ENCODE measurements at places on chromosomes 7 and 10. TPM values are rescaled to one million over a fixed set of nuclear protein-coding genes. Genes with fewer than 3 reads are reported as not detected.
A peak's percentile ranks its signal among the peaks of the same experiment; 100 is the strongest.

GRCh38 chr7:149886018-149886415 is 12.2 kb downstream of the ATP6V0E2 start:
- no peak for DNase-seq

DNA sequence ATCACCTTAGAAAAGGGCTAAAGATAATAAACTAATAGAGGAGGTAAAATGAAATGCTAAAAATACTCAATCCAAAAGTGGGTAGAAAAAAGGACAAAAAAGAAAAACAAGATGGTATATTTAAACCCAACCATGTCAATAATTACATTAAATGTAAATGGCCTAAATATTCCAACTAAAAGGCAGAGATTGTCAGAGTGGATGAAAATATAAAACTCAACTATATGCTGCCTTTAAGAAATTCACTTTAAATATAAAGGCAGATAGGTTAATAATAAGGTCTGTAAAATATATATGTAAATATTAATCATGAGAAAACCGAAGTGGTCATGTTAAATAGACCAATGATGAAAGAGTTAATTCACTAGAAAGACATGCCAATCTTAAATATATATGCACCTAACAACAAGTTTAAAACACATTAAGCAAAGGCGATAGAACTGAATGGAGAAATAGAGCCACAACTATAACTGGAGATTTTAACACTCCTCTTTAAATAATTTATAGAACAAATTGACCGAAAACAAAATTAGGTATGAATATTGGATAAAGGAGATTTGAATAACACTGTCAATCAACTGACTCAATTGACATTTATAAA is 159.4 kb downstream of the PLPP4 start:
- DNase-seq, result no peak

GRCh38 chr10:11798845-11799735 is 24.1 kb upstream of the PROSER2 start:
- DNase-seq, result no peak

DNA sequence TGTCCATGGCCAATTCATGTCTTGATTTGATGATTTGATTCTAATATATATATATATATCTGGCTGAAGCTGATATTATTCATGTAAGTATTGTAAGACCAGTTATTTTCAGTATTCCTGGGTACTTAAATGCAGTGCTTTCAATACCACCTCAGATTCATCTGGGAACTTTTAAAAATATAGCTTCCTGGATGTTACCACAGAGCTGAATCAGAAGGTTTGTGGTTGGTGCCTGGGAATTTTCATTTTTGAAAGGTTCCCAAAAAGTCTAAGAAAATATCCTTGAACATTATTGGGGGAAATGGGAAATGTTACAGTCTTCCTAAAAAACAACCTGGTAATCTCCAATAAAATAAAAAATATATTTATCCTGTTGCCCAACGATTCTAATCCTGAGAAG is 10.7 kb upstream of the PPP3CB start:
- DNase-seq, result no peak

- no peak for DNase-seq
Observed at GRCh38 chr7:124758327-124758726, 7.3 kb downstream of the GPR37 start.

- no peak for DNase-seq
Observed at GRCh38 chr7:139169816-139170215, 60.3 kb upstream of the ZC3HAV1 start.

- DNase-seq, result no peak
Observed at GRCh38 chr7:2873686-2874551, 29.8 kb upstream of the GNA12 start.

- no peak for DNase-seq
Observed at GRCh38 chr10:3239920-3240894, 67.6 kb upstream of the PITRM1 start.

DNA sequence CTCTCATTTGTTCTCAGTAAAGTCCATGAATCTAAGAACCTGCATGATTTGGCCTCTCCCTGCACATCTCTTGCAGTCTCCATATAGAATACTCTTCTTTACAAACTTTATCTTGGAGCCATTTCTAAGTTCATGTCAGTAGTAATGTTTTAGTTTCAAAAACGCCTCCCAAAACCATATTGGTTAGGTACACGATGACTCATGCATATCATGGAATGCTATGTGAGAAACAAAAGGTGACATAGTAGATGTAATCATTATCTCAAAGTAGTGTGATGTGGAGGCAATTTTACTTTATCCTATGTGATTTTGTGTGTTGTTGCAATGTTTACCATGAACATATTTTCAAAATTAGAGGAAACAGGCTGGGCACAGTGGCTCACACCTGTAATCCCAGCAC is 520.7 kb downstream of the KCNMA1 start:
- DNase-seq, result no peak

DNA sequence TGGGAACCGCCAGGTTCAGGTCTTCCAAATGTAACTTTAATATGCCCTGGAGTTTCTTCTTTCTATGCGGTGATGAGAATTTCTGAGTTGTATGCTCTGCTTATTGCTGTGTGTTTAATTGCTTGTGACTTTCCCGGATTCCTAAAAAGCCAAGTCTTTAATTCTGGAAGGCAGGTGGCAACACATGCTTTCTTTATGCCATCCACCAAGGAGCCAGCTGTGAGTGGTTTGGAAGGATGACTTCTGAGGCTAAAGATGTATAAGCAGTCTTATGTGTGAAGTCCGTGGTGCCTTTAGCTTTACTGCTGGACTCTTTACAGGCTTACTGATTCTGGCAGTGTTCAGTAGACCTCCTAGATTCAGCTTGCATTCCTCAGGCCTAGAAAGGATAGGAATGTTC is 3.1 kb downstream of the SDK1 start:
- no peak for DNase-seq

GRCh38 chr7:7672545-7673239 is 32.1 kb downstream of the UMAD1 start:
- no peak for DNase-seq

DNA sequence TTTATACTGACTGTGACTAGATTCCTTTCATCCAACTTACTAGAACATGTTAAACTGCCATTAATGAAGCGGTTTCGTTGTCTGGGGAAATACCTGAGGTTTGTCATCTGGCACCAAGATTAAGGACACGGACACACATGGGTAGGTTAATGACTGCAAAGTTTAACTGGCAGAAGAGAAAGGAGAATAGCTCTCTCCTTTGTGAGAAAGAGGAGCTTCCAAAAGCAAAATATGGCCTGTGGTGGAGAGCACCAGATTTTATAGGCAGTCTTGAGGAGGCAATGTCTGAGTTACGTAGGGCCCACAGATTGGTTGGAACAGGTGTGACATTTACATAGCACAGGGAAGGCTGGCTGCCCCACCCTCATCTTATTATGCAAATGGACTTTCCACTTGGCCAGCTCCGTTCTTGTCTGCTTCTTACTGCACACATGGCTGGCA is 1193.0 kb upstream of the CELF2 start:
- DNase-seq, result no peak

DNA sequence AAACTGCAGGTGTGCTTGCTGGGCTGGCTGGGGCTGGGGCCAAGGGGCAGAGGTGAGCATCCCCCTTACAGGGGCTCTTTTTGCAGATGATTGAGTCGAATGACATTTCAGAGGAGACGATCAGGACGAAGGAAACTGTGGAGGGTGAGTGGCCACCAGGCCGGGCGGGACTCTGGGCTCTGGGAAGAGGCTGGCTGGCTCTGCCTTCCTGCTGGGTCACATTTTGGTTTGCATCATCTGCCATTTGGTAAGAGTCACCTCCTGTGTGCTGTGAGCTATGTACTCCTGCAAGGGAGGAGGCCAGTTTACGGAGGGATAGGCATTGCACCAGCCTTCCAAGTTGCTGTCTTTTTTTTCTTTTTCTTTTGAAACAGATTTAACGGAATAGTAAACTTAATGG is 73.0 kb upstream of the GTF2IRD1 start:
- DNase-seq, result no peak

DNA sequence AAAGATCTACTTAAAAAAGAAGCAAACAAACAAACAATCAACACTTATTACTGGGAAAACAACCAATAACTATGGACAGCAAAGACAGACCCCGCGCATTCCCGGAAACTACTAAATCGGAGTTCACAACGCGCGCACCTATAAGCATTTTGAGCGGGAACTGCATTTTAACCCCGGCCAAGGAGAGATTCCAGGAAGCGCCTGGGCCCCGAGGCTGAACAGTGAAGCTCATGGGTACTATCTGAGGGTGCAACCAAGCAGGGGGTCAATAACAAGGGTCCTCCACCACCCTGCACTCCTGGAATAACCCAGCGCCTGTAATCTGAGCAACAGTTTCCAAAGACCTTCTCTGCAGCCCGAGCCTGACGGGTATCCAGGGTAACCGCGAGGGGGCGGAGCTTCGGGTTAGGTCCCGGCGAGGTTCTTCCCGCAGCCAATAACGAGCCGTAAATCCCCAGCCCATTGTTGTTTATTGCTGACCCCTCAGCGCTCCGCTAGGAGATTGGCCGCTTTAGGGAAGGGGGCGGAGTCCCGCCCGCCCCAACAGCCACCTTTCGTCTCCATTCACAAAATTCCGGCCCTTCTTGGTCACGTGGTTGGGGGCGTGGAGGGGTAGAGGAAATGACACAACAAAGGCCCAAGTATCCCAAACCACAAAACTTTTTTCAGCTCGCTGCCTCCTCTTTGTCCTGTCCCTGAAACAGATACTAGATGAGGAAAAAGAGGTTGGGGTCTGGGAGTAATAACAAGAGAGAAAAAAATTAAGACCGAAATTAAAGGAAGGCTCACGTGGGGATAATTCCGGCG is 1.7 kb upstream of the ETV1 start:
- DNase-seq, result peak; percentile 62

DNA sequence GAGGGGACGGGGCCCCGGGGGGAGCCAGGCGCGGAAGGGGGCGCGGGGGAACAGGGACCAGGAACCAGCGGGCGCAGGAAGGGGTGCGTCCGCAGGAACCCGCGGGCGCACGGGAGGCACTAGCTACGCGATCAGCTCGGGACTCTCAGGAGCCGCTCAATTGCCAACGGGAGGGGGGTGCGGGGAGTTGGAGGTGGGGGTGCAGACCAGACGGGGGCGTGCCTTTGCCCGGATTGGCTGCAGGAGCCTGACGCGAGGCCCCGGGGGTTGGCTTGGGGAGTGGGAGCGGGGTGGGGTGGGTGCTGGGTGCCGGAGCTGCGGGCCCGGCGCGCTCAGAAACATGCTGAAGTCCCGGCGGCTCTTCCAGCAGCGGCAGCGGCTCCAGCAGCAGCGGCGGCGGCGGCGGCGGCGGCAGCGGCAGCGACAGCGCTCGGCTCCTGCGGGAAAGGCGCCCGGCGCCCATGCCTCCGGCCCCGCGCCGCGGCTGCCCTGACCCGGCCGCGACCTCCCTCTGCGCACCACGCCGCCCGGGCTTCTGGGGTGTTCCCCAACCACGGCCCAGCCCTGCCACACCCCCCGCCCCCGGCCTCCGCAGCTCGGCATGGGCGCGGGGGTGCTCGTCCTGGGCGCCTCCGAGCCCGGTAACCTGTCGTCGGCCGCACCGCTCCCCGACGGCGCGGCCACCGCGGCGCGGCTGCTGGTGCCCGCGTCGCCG is at the start of gene ADRB1:
Gene ADRB1, plus strand, starts transcription at position 335 of the 715 bp plus-strand sequence. Its CDS starts 267 bp downstream, at position 602.
- no peak for DNase-seq

GRCh38 chr10:94315024-94315451 is 47.7 kb downstream of the NOC3L start:
- DNase-seq, result no peak

GRCh38 chr10:20535897-20536881 is 360.9 kb downstream of the NEBL start:
- DNase-seq, result no peak

- DNase-seq, result no peak
Observed at GRCh38 chr10:116371737-116372136, 47.5 kb downstream of the CCDC172 start.

GRCh38 chr7:159070431-159071148 is 74.1 kb downstream of the VIPR2 start:
- DNase-seq, result no peak

GRCh38 chr7:608361-608760 is 88.7 kb upstream of the PDGFA start:
- no peak for DNase-seq

DNA sequence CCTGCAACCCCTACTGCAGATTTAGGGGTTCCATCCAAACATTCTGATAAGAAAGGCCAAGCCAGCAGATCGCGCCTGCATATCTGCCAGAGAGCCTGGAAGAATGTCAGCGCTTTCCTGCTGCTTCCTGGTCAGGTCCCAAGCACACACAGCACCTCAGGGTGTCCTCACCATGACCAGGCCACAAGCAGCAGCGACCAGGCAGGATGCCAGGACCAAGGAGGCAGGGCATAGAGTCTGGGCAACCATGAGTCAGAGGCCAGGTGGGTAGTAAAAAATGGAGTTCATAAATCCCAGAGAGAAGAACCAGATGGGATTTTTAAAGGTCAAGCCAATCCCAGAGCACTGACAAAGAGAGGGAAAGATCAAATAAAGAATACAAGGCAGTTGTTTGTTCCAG is 5.5 kb upstream of the FAM131B start:
- no peak for DNase-seq

DNA sequence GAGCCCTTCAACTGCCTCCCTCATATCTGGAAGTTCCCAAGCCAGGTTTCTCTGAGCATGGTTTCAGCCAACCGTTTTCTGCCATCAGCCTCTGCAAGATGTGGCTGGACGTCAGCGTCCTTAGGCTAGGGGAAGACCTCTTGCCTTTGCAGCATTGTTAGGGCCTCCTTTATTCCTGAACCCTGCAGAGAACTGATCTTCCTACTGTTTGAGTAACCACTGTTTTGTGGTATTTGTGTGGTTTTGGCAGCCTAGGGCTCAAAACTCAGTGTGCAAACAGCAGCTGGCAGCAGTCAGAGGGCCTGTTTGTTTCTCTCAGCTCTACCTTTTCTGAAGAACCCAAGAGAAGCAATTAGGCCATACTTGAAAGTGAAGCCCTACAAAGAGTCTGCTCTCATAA is 83.4 kb upstream of the SEMA3E start:
- DNase-seq, result no peak

DNA sequence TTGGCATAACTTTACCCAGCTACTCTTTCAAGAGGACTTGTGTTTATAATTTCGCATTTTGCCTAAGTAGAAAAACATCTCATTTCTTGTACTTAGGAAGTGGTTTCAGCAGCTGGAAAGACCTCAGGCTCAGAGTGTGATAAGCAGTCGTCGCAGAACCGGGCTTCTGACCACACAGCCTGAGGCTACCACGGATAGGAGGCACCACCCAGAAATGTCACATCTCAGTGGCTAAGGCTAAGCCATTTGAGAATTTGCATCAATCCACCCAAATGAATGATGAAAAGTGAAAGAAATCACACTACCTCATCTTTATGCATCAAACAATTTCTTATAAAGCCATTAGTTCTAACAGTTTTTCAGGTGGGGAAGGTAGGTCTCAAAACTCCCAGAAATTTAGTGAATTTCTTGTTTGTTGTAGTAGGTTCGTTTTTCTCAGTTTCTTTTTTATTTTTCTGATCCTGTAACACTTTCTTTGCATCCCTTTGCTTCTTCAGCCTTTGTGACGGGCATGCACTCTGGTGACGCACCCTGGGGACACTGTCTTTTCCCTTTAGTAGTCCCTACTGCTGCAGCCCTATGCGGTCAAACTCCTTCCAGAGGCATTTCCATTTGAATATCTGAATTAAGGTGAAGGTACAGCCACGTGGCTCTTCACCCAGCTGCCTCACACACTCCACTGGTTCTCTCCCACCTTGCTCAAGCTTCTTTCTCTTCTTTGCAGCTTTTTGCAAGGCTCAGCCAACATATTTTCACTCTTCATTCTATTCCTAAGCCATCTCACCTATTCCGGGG is 68.5 kb downstream of the MAP3K8 start:
- DNase-seq, result peak; percentile 62

GRCh38 chr10:88755753-88756152 is 4.1 kb upstream of the LIPN start:
- no peak for DNase-seq

TMEM26 gene
- not detected for total RNA-seq

PFKFB3 gene
- total RNA-seq, result 75.1 TPM

PDSS1 gene
- total RNA-seq, result 12.0 TPM

ASZ1 gene
- total RNA-seq, result not detected

HMX3 gene
- total RNA-seq, result not detected

All from activated naive CD8-positive, alpha-beta T cell treated with anti-CD3 and anti-CD28 coated beads, Interleukin-2, amount 10 ng/mL, durations not matched to agents 7 days and 5 days (primary cell).